T-helper 1 cell (primary cell): ENCODE measurements at places on chromosomes 11 and 22.

DNA sequence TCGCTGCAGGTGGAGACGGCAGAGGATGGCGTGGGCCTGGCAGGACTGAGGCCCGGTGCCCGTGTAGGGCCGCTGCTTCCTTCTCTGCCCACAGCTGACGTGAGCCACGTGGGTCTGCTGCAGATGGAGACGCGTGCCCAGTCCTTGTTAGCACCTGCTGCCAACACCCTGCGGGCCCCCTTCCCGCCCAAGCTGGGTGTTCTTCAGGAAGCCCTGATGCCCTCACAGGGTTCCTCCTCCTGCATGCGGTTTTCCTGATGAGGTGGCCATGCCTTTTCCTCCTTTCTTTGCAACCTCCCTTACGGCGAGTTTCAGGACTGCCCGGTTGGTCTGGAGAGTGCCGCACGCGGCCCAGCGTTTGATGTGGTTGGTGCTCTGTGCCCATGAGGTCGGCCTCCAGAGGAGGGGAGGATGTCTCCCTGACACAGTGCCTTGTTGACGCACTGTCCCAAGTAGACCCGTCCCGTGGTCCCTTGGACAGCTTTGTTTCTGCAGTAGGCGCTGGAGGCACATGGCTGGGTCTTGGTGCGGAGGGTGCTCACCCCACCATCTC lies 44.7 kb downstream of the AP2A2 start:
- DNase-seq, result no peak

- DNase-seq, result no peak
Measured at GRCh38 chr22:48755059-48755949, 1072.4 kb downstream of the BRD1 start.

- DNase-seq, result peak; percentile 45
Measured at GRCh38 chr11:119093942-119094815, 7.5 kb downstream of the DPAGT1 start.

GRCh38 chr11:60914633-60915247 lies 782 bp downstream of the TMEM109 start:
- DNase-seq, result peak; percentile 38

DNA sequence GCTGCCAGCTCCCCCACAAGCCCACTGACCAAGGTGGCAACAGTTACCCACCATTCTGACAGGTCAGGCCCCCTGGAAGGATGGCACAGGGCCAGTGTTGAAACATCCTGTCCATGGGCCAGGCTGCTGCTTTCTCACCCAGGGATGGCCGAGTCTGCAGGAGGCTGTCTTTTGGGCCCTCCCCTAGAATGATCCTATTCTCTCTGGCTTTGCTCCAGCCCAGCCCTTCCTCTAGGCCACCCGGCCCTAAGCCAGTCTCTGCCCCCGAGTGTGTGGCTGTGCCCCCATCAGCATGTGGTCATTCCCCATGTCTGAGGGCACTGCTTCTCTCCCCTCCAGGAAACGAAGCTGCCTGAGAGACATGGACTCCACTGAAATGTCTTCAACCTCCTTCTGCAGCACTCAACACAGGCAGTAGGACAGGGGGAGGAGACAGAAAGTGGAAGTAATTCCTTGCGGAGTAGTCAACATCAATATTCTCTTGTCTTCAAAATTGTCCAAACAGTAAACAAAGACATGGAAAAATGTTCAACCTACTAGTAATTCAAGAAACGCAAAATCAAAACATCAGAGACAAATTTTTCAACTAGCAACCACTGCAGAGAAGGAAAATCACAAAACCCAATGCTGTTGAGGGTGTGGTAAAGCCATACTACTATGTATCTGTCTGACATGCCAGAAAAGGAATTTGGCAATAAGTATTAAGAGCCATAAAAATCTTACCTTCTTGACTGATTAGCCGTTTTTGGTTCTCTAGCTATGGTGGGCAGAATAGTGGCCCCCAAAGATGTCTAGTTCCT lies 5.1 kb upstream of the SCARF2 start:
- no peak for DNase-seq

GRCh38 chr22:20520093-20520511 lies 12.7 kb downstream of the MED15 start:
- DNase-seq, result no peak

DNA sequence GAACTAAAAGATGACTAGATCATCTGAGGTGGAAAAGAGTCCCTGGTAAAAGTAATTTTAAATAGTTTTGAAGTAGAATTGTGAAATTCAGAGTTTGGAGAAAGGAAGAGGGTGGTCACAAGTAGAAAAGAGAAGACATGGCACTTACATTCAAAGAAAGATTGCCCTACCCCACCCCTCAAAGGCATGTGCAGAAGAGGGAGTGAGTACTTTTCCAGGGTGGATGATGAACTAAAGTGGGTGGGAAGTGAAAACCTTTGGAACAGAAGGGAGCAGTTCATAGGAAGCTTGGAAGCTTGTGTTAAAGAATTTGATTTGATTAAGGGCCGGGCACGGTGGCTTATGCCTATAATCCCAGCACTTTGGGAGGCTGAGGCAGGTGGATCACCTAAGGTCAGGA lies 23.6 kb downstream of the SREBF2 start:
- no peak for DNase-seq

DNA sequence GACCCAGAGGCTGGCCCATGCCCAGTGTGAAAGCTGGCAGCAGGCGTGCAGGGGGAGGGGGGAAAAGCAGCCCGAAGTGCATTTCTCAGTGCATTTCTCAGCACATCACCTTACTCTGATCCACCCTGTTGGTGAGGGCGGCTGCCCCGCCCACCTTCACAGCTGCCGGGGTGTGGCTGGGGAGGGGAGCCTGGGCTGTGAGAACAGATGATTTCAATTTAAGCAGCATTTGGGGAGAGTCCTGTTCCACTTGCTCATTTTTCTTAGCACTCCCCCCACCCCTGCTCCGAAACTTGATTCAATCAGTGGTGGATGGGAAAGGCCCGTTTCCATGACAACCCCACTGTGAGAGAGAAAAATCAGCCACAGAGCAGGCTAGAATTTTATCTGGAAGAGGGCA lies 84.8 kb downstream of the SNX19 start:
- DNase-seq, result no peak

GRCh38 chr11:132095230-132096131 lies 725.1 kb downstream of the NTM start:
- DNase-seq, result no peak

DNA sequence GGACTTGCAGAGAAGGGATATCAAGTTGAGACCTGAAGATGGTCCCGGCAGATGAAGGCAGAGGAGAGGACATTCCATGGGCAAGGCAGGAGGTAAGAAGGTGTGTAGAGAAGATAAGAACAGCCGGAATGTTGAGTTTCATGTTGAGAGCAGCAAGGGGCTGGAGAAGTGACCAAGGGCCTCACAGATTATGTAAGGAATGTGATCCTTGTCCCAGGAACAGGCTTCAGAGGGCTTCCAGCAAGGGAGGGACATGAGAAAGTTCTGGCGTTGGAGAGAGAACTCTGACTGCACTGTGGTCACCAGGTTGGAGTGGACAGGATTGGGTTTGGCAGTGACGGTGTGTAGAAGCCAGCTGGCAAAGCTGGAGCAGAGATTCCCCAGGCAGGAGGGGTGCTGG lies 27.6 kb upstream of the PPFIA1 start:
- DNase-seq, result no peak

DNA sequence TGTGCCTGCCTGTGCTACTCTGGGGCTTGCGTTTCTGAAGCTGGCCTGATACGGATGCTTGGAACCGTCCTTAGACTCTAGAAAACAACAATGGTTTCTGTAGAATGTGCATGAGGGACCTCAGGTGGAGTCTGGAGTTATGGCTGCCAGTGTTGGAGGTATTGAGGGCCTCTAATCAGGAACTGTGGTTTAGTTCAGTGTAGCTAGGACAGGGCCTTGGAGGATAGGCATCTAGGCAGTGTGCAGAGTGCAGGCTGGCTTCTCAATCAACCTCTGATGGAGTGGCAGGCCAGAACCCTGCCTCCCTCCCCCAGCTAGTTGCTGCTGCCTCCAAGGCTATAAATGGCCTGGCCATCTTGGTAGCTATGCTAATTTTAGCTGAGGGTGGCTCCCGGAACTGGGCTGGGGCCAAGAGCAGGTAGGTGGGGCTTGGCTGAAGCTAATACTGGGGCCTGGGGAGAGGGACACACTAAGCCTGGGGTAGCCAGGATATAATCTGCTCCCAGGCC lies 4.0 kb downstream of the STIM1 start:
- peak; percentile 20 for DNase-seq

GRCh38 chr11:612201-612960 lies 3.4 kb downstream of the IRF7 start:
- no peak for DNase-seq

DNA sequence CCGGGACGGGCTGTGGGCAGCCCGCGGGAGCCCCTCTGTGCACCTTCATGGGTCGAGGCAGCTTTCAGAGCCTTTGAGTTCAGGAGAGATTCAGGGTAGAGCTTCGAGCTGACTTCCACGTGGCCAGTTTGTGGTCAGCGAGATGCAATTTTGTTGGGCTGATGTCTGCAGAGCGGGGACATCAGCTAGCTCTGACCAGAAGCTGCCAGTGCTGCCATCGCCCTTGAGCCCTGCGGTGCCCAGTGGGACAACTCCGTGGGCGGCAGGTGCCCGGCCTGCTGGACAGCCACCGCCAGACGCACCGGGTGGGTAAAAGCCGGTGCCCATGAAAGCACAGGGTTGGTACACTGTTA lies 719 bp downstream of the TALDO1 start:
- no peak for DNase-seq

GRCh38 chr11:113446938-113447337 lies 28.3 kb downstream of the DRD2 start:
- DNase-seq, result no peak

GRCh38 chr11:123292647-123293046 lies 97.6 kb upstream of the CLMP start:
- no peak for DNase-seq

DNA sequence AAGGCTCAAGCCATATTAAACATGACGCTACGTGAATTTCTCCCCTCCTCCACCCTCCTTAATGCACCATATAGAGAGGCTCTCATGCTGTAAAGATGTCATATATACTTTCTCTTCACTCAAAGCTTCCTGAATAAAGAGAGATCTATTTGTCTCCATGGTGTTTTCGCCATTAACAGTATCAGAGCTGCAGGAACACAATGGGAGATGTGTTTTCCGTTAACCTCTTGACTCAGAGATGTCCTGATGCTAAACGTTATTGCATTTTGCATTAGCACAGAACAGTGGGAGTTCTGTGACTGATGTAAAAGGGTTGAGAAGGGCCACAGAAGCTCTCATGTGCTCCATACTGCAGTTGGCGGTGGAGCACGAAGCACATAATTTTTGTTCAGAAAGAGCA lies 25.7 kb upstream of the BLID start:
- no peak for DNase-seq

GRCh38 chr11:77413850-77414460 lies 59.9 kb downstream of the PAK1 start:
- no peak for DNase-seq

DNA sequence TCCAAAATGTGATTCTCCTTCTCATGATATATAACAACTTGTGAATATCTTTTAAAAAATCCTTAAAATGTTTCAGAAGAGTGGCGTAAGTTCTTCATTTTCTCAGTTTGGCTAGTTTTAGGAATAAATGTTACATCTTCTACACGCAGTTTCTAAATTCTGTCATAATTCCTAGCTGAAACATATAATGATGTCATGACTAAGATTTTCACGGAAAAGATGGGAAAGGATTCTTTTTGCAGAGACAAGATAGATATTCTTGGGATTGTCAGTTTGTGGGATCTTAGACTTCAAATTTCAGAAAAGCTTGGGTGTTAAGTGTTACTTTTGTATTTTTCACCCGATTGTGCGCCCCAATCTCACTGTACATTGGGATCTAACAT lies 1.7 kb downstream of the EED start:
- DNase-seq, result no peak

GRCh38 chr11:79699246-79699645 lies 258.4 kb upstream of the TENM4 start:
- no peak for DNase-seq

DNA sequence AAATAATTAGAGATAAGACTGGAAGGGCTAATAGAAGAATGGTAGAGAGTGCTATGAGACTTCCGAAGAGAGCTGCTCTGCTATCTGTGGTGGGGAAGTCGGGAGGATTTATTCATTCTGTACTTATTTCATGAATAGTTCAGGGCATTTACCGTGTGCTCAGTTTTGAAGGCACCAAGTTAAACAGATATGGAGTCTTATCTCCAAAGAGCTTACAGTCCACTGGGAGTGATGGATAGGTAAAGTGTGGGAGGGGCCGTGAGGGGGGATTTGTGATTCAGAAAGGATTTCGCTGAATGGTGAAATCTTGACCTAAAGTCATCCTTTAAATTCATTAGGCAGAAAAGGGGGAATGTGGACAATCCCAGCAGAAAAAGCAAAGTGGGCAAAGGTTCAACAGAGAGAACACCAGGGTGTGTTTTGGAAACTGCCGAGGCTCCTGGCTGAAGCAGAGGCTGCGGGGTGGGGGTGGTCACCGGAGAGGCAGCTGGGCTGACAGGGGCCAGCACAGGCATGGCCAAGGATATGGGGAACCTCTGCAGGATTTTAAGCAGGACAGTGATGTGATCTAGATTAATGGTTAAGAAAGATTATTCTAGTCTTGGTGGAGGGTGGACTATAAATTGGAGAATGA lies 91.2 kb downstream of the UBASH3B start:
- no peak for DNase-seq

GRCh38 chr11:40274017-40274416 lies 1185.4 kb downstream of the LRRC4C start:
- DNase-seq, result no peak

GRCh38 chr11:8301622-8302021 lies 37.9 kb upstream of the LMO1 start:
- DNase-seq, result no peak

DNA sequence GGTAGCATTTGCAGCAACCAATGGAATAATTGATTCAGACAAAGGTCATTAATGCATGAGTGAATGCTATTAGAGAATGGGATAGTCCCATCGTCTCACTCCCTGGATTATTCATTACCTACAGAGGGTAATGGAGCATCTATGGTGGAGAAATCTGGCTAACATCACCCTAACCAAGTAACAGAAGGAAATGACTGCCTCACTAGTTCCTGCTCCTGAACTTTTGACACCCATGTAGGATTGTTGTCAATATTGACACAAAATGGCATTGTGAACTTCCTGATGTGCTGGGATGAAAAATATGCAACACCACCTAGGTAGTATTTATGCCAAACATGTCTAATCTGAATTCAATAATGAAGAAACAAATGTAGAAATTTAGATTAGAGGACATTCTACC lies 44.0 kb upstream of the KIRREL3 start:
- DNase-seq, result no peak

DNA sequence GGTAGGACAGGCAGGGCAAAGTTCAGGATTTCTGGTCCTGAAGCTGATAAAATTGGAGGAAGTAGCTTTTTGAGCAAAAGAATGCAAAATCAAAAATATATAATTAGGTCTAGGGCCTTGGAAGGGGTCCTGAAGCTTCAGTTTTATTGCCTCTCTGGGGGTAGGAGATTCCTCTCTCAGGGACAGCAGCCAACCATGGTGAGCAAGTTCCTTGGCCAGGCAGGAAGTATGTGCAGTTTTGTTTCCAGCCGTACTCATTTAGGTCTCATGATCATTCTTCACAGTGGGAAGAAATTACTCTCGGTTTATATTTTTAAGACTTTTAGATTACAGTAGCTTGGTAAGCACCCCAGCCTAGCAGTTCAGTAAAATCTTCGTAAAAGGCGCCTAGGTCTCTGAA lies 2.9 kb upstream of the RAB38 start:
- no peak for DNase-seq

GRCh38 chr22:27650985-27651384 lies 150.6 kb downstream of the MN1 start:
- DNase-seq, result no peak
